ENCODE measurements at places on chromosomes 12 and 14.

DNA sequence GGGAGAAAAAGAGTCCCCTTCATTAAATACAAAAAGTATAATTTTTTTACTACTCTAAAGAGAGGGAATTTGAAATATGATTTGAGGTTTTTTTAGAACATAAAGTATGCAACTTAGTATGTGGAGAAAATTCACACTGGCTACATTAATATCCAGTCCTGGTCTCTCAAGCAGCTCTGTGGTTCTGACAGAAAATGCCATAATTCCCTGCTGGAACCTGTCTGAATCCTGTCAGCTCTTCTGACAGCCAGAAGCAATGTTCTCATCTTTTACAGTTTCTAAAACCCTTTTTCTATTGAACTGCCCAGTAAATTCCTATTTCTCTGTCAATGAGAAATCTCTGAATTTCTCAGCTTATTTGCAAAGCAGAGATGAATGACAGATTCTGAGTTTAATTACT lies 13.4 kb upstream of the NOVA1 start:
- no peak for DNase-seq

- no peak for DNase-seq
Observed at GRCh38 chr12:69509308-69509736, 39.1 kb downstream of the FRS2 start.

DNA sequence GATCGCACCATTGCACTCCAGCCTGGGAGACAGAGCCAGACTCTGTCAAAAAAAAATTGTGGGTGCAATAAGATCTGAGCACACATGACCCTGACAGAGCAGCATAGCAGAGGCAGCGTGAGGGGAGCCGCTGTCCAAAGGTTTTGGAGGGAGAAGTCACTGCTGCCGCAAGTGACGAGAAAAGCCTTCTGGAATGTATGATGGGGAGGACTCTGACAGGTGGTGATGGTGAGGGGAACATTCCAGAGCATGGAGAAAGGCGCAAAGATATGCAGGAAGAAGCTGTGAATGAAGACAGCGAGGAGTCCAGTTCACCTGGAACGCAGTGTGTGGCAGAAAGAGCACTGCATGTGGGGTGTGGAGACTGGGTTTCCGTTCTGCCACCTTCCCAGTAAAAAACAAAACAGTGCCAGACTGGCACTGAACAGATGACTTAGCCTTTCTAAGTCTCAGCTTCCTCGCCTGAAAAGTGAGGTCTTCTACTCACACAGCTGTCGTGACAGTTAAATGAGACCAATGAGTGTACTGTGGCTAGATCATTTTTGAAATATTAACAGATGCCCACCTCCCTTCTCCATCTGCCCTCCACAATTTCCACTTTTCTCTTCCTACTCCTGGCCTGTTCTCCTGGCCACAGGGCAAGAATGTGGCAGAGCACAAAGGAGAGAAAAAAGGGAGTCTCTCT lies 53.4 kb upstream of the PTHLH start:
- DNase-seq = no peak

DNA sequence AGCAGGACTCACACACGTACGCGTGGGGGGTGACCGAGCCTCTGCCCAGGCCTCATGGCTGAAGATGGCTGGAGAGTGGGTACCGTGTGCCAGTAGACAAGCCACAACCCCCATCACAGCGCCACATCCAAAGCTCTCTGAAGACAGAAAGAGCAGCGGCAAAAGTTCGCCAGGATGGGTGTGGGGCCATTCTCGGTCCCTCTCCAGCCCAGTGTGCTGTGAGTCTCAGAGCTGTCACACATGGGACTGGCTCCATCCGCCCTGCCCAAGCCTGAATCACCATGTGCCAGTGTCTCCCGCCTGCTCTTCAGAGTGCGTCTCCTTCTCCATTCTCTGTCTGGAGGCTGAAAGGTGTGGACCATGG lies 5.7 kb downstream of the TMEM179 start:
- DNase-seq = no peak

- no peak for DNase-seq
Observed at GRCh38 chr14:51504669-51505068, 147.0 kb upstream of the FRMD6 start.

GRCh38 chr12:12003609-12004008 lies 67.1 kb upstream of the BCL2L14 start:
- no peak for DNase-seq

DNA sequence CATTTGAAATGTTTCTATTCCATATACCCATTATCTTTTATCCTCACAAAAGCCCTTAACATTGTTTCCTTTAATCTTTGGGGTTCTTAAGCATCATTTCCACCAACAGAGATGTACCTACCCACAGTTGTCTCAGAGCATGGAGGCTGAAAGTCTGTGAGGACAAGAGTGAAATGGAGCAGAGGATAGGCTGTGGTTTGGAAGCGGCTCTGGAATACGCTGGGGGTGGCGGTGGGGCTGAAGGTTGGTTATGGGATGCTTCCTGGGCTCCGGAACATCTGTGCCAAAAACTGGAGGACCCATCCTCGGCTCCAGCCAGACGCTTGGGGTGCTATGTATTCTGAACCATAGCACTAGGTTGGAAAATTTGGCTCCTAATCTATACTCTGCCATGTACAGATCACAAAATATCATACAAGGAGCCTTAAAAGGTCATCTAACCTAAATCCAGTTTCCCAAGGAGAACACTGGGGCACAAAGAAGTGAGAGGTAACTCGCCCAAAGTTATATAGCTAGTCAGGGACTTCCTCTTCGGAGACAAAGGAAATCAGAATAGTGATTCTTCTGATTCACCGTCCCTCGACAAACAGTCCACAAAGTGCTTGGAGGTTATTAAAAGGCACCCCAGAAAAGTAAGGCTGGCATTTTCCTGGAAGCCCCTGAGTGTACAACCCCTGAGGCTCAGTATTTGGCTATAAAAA lies 2.5 kb downstream of the PPP1R3E start:
- no peak for DNase-seq

- no peak for DNase-seq
Observed at GRCh38 chr14:38225946-38226345, 18.2 kb downstream of the SSTR1 start.

DNA sequence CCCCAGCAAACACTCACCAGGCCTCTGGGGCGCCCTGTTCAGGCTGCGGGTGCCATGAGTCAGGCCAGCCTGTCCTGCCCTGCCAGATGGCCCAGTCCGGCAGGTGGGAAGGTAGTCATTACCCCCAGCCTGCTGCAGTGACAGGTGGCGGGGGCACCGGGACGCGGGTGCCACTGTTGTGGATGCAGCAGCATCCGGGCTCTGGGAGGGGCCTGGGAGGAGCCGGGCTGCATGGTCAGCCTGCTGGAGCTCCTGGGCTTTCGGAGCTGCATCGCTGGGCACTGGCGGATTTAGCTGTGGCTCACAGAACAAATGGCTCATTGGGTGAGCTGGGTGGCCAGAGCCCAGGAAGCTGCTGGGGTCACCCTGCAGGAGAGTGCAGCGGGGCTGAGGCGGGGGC lies 13.5 kb downstream of the CEP170B start:
- peak; percentile 50 for DNase-seq

DNA sequence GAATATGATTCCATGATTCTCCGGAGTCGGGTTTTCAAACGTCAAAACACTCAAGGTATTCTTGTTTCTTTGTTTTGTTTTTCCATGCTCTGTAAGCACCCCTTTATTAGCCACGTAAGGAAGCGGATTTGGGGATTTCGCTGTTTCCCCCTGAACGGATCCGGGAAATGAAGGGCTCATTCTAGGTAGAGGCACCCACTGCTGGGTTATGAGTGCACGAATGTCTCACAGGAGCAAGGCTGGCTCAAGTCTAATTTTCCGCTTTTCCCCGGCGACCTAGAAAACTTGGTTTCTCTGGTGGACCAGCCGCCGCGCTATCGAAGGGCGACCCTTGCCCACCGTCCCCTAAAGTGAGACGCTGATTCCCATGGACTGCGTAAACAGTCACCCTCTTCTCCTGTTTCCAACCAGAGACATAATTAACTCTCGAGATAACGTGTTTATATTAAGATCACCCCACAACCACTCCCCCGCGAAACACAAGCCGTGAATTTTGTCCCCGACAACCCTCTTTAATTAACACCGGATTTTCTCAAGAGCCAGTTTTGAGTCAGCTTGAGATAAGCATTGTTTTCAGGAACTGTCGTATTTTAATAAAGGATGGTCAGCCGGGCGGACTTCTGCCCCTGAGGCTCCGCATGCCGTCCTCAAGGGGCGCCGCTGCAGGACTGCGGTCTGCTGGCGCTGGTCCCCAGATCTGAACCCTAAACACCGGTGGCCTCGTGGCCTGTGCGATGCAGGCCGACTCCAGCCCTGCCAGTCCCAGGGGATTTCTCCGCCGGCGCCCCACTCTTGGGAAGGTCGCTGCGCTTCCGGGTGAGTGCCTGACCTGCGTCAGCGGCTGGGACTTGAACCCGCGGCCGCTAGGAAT lies 515 bp upstream of the ABCC9 start:
- DNase-seq = peak; percentile 61

DNA sequence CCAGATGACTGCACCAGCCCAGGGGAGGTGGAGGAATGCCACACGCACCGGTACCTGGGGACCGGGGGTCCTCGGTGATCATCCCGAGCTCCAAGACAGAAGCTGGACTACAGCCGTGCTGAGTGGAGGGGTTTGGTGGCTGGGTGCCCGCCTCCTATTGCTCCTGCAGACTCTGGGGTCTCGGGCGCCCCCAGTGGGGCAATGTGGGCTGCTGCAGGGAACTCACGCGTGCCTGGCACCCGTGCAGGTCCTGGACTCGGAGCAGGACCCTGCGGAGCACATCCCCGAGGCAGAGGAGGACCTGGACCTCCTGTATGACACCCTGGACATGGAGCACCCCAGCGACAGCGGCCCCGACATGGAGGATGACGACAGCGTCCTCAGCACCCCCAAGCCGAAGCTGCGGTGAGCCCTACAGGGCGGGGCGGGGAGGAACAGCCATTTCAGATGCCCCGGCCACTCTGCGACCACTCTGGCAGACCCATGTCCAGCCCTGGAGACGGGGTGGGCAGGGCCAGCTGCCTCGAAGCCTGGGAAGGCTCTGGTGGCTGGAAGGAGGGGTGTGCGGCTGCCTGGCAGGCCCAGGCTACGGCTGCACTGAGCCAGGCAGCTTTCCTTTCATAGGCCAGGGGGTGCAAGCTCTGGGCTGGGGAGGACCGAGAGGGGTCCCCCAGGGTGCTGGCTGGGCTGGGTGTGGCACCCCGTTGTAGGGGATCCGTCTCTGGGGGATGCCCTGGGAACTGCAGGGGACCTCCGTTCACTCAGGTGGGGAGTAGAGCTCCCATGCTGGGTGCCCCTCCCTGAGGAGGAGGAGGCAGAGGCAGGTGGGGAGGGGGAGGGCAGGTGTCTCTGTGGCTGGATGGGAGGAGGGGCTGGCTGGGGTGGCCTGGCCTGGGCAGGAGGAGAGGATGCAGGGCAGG lies 21.6 kb upstream of the TEX22 start:
- DNase-seq = no peak

DNA sequence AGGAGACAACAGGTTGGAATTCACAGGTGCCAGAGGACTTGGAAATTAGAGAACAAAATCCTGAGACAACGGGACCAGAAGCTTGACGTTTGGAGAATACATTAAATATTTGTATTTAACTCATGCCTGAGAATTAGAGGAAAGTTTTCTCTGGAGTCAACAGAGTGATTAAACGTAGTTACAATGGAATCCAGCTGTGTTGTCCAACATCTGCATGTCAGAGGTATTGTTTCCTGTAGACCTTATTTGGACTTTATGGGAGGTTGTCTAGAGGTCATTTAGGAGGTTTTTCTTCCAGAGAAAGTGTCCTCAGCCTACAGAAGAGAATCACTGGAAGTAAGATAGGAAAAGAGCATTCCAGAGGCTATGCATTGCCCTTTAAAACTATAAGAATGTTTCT lies 45.1 kb upstream of the RERGL start:
- DNase-seq = no peak

- DNase-seq = no peak
Observed at GRCh38 chr12:117907108-117907689, 61.6 kb downstream of the KSR2 start.

- no peak for DNase-seq
Observed at GRCh38 chr12:97358361-97358760, 104.2 kb upstream of the RMST start.

DNA sequence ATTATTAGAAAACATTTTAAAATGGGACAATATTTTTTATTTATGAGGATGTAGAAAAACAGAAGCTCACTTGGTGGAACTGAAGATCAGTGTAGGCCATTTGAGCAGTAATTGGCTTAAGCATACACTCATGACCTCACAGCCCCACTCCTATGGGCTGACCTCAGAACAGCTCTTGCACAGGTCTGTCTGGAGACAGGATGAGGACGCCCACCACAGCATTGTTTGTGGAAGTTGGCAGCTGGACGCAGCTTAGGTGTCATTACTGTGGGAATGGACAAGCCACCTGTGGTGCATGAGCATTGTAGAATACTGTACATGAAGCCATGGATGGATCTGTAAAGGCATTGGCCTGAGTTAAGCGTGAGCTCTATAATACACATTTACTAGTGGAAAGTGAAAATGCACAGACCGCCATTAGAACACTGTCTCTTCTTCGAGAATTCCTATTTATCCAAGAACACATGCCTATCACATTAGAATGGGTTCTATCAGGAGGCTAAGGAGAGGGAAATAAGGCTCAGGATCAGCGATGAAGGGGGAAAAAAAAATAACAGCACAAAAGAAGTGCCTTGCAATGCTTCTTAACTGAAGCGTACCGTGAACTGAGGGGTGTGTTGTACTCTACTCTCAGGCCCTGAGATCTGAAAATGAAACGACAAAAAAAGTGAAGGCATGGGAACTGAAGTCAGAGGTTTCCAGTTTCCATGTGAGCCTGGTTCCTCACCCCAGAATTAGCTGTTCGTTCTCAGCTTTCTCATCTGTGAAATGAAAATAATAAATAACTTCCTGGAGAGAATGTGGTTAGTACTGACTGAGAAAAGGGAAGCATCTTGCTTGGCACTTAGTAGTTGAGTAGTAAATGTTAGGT lies 33.6 kb downstream of the KCNA1 start:
- no peak for DNase-seq

DNA sequence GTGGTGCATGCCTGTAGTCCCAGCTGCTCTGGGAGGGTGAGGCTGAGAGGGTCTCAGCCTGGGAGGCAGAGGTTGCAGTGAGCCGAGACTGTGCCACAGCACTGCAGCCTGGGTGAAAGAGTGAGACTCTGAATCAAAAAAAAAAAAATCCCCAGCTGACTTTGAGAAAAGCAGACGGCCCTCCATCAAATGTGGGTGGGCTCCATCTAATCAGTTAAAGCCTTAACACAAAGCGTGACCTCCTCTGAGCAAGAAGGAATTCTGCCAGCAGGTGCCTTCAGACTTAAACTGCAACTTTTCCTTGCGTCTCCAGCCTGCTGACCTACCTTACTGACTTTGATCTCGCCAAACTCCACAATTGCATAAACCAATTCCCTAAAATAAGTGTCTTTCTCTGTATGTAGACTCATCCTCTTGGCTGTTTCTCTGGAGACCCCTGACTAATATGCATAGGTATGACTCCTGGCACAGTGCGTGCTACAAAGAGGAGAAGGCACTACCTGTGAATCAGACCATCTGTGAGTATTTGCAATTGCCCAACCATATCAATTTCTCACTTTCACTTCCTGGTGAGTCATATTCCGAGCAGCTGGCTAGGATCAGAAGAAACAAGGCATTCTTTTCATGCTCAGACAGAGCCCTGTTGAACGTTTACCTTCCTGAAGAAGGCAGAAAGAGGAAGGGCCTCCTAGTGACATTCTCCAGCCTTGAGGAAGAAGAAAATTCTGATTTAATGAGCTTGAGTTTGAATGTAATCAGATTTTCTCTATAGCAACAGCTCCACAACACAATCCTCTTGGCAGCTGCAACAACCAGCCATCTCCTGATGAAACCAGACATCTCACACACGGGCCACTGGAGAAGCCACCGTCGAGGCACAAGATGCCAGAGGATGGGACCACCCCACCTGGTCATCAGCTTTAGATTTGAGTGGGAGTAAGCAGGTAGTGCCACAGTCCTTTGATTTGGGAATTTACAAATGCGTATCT lies 54.3 kb downstream of the CLMN start:
- DNase-seq = no peak
